ENCODE measurements at places on chromosomes 1 and 21.

DNA sequence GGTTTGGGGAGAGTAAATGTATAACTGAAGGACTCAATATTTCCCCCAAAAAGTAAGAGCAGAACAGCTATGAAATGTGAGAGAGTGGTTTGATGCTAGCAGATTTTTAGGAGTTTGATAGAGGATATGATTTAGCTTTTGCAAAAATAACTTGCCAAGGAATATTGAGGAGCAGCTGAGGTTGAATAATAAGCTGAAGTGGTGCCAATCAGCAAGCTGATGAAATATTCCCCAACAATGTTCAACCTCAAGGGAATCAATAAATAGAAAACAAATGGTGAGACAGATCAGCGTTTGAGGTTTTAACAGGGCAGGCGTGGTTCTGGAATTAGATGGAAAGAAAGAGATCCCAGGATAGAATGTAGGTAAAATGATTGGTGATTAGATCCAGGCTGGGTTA is 413.4 kb upstream of the ADAMTS5 start:
- DNase-seq, result no peak

GRCh38 chr1:184912392-184912791 is 61.9 kb downstream of the NIBAN1 start:
- DNase-seq, result no peak

GRCh38 chr1:110634455-110635311 is 28.5 kb upstream of the KCNA2 start:
- DNase-seq, result no peak

- no peak for DNase-seq
Measured at GRCh38 chr1:85611856-85612255, 31.3 kb downstream of the CCN1 start.

GRCh38 chr1:109978761-109979488 is 5.6 kb upstream of the AHCYL1 start:
- no peak for DNase-seq

DNA sequence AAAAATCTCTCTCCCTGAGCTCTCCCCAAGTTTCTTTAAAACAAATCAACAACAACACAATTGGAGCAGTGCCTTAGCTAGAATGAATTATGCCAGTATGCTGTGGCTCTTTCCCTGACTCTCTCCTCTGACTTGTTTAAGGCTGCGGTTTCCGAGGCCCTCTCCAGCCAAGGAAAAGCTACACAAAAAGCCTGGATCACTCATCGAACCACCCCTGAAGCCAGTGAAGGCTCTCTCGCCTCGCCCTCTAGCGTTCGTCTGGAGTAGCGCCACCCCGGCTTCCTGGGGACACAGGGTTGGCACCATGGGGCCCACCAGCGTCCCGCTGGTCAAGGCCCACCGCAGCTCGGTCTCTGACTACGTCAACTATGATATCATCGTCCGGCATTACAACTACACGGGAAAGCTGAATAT is 1.9 kb downstream of the S1PR1 start:
- peak; percentile 67 for DNase-seq

- DNase-seq, result no peak
Measured at GRCh38 chr1:115188680-115189395, 99.5 kb upstream of the TSPAN2 start.

- DNase-seq, result no peak
Measured at GRCh38 chr1:178864326-178864725, 6.6 kb downstream of the ANGPTL1 start.

GRCh38 chr1:75342786-75343185 is 208.6 kb downstream of the LHX8 start:
- DNase-seq, result no peak

- no peak for DNase-seq
Measured at GRCh38 chr1:89946532-89946931, 48.4 kb upstream of the ZNF326 start.

DNA sequence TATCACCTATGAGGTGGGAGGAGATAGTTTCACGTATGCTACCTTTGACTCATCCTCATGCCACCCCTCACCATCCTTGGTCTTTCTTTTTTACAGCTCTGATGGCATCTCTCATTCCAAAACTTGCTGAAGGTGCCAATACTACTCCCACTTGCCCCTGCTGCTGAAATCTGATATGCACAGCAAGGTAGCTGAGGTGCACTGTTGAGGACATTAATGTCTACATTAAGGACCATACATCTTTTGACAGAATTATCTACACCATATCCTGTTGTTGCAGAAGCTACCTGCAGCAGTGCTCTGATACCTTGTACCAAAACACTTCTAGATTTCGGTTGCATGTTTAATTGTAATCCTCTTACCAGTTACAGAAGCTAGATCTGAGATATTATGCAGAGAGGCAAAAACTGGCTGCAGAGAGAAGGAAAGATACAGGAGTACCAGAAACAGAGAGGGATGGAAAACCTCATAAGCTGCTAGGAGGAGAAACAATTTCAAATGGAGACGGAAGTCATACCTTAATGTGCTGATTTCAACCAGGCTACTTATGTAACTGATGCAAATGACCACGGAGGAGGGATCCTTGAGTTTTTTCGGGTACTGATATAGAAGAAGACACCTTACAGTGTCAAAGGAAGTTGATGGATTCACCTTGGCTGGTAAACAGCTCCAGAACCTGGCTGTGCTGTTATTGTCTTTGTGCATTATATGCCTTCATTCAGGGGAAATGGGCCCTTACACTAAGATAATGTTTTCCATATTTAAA is 19.3 kb upstream of the PTPRC start:
- DNase-seq, result no peak

DNA sequence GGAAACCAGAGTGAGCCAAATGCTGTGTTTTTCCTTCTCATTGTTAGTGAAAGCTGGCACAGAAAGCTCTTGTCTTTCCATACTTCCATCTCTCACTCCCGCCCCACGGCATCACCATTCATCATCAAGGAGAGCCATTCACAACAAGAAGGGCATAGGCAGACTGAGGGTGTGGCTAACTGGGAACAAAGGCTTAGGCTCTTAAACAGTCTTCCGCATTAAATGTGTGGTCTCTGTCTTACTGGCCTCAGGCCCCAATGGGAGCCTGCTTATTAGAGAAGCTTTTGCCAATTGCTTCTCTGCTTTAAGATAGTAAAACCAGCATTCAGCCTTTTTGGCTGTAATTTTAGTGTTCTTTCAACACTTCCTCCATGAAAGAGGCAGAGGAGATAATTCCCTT is 51.4 kb downstream of the TNFSF18 start:
- DNase-seq, result no peak

GRCh38 chr1:87135329-87135712 is 193.4 kb upstream of the LMO4 start:
- no peak for DNase-seq

DNA sequence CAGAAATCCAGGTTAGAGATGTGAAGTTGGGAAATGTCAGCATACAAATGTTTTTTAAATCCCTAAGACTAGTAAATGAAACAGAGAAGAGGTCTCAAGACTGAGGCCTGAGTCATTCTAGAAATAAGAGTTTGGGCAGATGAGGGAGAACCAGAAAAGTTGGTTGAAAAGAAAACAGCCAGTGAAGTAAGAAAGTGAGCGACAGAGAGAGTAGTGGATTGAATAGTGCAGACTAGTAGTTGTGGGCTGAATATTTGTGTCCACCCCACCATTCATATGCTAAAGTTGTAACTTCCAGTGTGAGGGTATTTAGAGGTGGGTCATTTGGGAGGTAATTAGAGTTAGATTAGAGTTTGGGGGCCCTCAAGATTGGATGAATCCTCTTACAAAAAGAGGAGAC is 889.2 kb downstream of the TTLL7 start:
- DNase-seq, result no peak
